KBM-7 (cell line): ENCODE measurements at places on chromosomes 12 and 14.

DNA sequence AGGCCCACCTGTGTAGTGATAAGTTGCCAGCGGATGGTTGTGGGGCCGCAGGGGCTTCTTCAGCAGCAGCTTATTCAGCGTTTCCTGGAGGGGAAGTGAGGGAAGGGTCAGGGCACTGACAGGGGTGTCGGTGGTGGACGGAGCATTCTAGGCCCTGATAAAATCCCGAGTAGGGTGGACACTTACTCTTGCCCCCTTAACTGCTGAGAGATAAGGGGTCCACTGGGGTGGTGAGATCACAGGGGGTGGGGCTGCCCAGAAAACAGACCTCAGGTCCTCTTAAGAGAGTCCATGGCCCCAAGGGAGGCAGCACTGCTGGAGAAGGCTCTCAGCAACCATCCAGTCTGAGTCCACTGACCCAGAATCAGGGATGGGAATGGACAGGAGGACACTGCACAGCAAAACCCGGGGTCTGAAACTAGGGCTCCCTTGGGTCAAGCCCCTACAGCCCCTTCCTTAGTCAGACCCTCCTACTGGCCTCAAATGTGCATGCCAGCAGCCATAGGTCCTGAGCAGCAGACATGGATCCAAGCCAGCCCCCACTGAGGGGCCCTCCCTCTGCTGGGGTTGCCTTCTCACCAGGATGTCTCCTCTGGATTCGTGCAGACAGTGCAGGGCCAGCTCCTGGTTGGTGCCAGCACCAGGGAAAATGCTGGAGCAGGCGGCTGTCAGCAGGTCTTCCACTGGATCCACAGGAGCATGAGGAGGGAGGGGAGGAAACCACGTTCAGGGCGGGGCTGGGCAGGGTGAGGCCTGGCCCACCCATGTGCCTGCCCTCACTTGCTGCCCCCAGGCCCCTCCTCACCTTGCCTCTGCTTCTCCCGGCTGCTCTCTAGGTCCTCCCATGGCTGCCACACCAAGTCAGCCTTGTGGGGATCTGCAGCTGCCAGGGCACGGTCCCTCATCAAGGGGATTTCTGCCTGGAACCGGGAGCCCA, 12.1 kb upstream of the PNMA1 start:
- DNase-seq = no peak

DNA sequence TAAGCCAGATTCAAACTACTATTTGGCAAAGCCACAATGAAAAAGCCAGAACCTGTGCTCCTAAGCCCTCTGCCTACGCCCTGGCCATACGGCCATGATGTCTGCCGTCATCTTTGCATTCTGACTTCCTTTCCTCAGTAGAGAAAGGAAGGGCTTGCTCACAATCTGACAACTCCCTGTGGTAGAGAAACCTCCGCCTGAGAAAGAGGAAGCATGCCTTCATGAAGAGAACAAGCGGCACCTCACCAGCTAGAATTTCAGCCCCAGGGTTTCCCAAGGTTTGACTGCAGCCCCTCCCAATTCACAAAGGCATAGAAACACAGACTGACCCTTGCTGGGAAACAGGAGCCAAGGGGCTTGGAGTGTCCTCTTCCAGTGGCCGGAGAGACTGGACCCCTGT, 25.7 kb downstream of the TEP1 start:
- peak; percentile 76 for DNase-seq

DNA sequence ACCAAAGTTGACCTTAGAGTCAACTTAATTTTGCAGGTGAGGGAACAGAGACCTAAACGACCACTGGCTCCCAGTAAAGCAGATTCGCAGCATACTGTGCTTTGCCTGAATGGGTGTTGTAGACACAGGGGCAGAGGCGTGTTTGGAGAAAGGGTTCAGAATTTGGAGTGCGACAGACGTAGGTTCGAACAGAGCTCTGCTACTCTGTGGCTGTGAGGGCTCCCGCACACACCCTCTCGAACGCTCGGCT, 243 bp upstream of the TOMM20L start:
- no peak for DNase-seq

DNA sequence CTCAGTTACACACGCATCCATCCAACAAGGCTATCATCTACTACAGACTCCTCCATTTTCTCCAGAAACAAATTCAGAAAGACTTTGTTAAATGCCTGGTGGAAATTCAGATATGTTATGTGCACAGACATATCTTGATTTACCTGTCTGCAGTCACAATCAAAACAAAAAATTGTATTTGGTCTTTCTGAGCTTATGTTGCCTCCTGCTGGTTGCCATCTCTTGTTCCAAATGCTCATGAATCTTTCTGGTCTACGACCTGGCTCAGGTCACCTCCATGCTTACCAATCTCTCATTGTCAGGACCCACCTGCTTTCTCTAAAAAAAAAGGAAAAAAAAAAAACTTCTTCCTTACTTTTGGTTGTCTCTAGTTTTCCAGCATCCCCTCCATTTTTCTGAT, 169.2 kb upstream of the PLXNC1 start:
- DNase-seq = peak; percentile 63

DNA sequence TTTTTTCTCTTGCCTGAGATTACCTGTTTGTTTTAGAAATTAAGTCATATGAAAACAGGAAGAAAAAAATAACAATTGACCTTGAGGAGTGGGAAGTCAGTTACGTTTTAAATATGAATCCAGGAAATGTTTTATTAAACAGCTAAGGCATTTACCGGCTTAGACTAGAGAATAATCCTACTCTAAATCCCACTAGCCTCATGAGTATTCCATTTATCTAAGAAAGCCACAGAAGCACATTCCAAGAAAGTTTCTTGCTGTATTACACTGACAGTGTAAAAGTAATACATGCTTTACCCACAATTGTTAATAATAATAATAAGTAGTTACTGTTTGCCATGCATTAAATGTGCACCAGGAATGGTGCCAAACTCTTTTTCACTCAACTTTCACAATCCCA, 90.9 kb downstream of the BMP4 start:
- DNase-seq = no peak
